Type B pancreatic cell (in vitro differentiated cells): ENCODE measurements at places on chromosomes 5 and 9.

GRCh38 chr5:177399997-177400868, at the start of gene PFN3:
Gene PFN3 (minus strand): TSS chr5:177400661. CDS start chr5:177400576, 85 bp downstream.
- no peak for DNase-seq

DNA sequence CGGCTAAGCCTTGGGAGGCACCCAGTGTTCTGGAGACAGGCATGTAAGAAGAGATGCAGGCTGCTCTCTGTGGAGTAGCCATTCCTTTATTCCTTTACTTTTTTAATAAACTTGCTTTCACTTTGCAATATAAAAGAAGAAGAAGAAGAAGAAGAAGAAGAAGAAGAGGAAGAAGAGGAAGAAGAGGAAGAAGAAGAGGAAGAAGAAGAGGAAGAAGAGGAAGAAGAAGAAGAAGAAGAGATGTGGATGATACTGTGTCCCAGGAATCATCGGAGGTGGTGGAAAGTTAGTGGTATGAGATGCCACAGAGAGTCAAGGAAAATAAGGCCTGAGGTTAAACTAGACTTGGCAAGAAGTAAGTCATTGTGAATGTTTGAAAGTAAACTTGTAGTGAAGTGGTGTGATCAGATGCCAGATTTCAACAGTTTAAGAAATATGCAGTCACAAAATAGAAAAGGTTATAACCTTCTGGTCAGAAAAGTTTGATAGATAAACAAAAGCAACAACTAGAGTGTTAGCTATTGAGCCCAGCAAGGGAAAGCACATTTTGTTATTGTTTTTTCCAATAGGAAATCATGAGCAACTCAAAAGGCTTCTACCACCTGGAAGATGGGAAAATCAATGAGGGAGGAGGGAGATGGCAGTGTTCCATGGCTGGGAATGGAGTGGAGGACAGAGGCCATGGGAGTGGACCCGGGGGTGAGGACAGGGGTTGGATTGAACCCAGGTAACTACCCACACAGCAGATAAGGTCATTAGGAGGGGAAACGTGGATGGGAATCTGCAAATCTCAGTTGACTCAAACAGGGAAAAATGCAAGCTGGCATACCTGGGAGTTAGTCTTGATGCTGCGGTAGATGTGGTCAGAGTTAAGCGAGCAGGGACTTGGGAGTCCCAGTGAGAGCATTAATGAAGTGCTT, 16.8 kb downstream of the AOPEP start:
- no peak for DNase-seq

DNA sequence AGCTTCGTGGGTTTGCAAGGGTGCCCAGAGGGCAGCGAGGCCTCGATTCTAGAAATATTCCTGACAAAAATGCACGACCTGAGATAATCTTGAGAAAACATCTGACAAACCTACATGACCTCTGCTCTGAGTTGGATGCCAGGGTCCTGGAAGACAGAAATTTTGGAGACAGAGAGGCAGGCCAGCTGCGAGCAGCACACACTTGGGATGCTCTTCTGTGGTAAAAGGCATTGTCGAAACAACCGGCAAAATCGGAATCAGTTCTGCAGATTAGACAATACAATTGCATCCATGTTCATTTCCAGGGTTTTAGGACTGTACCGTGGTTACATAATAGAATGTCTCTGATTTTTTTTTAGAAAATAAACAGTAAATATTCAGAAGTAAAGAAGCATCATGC, 74.2 kb downstream of the GADD45G start:
- DNase-seq = no peak

GRCh38 chr5:115530426-115530825, 14.1 kb downstream of the FEM1C start:
- no peak for DNase-seq

DNA sequence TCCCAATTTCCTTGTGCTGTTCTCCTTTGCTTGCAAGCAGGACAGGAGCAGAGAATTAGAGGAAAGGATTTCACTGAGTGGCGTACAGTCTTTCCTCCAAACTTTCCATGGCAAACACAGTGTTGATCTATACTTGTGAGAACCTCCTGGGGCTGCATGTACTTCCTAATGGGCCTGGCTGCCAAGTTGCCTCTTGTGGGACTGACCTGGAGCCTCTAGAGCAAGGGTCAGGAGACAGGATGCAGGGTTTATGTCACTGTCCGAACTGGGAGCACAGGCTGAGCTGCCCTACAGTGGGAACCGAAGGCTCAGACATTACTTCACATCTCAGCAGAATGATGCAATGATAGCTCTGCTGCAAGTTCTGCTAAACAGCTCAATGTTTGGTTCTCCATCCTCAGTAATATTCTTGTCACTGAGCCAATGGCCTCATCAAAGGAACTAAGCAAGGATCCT, 102.3 kb downstream of the ENC1 start:
- DNase-seq = no peak

GRCh38 chr5:130227699-130228098, 323.4 kb downstream of the CHSY3 start:
- DNase-seq = no peak

DNA sequence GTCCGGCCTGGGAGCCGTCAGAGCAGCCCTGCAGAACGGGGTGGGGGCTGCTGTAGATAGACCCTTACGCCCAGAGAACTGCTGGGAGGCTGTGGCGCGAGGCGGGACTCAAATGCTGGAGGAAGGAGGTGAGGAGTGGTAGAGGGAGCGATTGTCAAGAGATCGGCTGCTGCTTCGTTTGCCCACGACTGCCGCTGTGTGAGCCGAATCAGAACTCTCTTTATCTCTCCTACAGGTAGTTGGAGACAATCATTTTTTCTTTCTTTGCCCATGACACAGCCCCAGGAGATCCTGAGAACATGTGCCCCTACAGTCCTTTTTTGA, 456 bp downstream of the ZNF79 start:
- DNase-seq = no peak

DNA sequence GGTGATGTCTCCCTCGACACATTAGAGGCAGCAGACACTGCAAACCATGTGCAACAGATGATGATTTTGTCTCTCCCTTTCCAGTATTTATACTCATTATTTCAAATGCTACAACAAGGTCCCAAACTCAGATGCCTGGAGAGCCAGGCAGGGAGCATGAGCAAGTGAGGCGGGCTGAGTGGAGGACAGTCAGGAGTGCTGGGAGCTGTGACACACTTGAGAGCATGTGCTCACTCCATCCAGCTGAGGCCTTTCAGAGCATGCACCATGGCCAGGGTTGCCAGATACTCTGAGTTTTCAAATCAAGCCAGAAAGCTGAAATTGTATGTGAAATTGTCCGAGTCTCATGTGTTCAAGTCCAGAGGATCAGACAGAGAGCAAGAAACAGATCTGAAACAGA, 55.8 kb upstream of the SLC2A8 start:
- DNase-seq = peak; percentile 47

DNA sequence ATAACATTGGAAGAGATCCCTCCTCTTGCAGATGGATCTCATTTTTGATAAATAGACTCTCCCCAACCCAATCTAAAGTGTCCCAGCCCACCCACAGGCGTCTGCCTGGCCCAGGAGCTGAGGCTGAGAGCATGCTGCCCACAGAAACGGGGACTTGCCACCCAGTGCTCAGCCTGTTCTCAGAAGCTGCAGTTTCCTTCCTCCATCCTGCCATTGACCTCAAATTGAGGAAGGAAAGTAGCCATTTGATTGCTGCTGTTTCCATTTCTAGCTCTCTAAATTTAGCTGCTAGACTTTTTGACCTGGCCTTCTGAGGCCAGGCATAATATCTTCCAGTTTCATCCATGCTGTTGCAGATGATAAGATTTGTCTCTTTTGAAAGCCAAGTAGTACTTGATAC, 31.1 kb upstream of the FRMD3 start:
- no peak for DNase-seq

DNA sequence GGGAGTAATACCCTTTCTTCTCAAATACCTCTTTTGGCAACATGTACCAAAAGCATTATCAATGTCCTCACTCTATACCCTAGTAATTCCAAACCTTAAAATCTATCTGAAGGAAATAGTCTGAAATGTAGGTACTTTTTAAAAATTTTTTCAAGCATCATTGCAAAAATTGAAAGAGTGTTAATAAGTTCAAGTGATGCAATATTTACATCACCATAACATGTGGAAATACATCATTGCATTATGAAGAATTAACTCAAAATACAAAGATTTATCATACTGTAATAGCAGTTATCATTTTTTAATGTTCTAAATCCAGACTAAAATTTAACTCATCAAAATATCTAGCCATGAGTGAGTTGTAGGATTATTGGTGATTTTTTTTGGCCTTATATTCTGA, 123.1 kb downstream of the DENND1A start:
- DNase-seq = no peak

GRCh38 chr9:136805207-136805740, 2.5 kb upstream of the RABL6 start:
- DNase-seq = no peak

GRCh38 chr5:160537940-160538339, 116.3 kb downstream of the PTTG1 start:
- no peak for DNase-seq

GRCh38 chr5:143233031-143233430, 170.5 kb downstream of the NR3C1 start:
- DNase-seq = no peak

DNA sequence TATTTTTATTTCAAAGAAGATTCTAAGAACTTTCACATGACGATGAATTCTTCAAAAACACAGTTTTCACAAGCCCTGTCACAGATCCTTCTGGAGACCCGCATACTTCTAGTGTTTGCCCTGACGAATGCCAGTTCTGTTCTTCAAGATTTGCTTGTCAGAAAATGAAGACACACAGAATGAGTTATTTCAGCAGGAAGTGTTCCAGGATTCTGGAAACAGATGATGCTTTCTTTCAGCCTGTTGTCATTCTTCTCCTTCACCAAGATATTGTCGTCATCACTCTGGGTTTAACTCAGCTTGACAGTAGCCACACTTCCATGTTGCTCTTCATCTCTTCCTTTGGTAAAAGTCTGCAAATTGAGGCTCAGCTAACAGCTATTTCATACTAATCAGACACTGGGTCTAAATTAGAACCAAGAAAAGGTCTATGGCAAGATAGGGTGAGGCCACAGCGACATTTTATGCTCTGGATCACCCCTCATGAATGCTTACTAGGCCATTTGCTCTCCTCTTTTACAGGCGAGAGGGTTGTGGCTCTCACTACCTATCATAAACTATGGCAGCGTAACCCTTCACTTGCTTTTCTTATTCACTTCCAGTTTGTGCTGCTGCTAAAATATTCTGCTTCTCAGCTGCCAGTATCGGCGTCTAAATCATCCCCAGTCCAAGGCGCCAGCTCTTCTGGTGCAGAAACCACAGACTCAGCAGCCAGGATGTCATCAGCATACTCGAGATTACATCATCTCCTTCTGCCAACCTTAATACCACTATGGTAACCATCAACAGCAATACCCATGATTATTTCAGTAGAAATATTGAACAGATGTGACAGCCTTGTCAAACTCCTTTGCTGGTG, 159.6 kb upstream of the TBCA start:
- no peak for DNase-seq

GRCh38 chr5:35159370-35159742, 70.9 kb downstream of the PRLR start:
- no peak for DNase-seq

- DNase-seq = no peak
These were observed 6.1 kb downstream of the POC5 start for GRCh38 chr5:75711151-75711550.

DNA sequence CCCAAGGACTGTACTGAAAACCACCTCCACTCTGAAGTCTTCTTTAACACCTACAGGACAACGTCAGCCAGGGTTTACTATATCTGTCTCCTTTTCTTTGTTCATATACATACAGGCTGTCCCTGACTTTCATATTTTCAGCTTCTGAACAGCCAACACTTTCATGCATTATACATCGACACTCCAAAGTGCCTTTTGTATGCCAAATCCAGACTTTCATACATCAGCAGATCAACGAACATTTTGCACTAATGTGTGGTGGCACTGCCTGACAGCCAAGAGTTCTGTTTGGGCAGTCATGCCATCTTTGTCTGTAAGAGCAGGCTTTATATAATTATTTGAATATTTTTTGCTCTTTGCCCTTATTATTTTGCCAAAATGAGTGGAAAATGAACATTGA, 487.4 kb downstream of the CETN3 start:
- no peak for DNase-seq

GRCh38 chr9:131282688-131283422, 6.5 kb upstream of the FAM78A start:
- DNase-seq = no peak

- DNase-seq = no peak
These were observed 62.8 kb downstream of the TRPM3 start for GRCh38 chr9:71058660-71059059.

DNA sequence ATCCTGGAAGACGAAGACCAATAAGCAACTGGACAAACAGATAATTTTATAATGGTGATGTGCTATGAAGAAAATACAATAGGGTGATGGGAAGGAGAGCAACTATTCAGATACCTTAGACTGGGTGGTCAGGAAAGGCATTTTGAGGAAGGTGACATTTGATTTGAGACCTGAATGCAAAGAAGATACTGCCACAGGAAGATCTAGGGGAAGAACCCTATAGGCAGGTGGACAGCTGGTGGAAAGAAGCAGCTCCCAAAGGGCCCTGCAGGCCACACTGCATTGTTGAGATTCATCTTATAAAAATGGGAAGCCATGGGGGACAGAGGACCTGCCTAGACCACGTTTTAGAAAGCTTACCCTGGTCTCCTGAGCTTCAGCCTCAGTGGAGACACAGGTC, 19.7 kb upstream of the CTNNA1 start:
- no peak for DNase-seq

- DNase-seq = no peak
These were observed 324.1 kb downstream of the PLK2 start for GRCh38 chr5:58135571-58136335.

GRCh38 chr5:74094096-74094781, 468.2 kb downstream of the ARHGEF28 start:
- DNase-seq = no peak

GRCh38 chr9:32589083-32589723, 16.2 kb upstream of the NDUFB6 start:
- no peak for DNase-seq

- DNase-seq = no peak
These were observed 25.1 kb upstream of the FCN1 start for GRCh38 chr9:134942788-134943184.

- DNase-seq = no peak
These were observed 10.7 kb upstream of the PALM2AKAP2 start for GRCh38 chr9:109769250-109769649.

- DNase-seq = no peak
These were observed 8.5 kb upstream of the ANKH start for GRCh38 chr5:14879937-14880589.

GRCh38 chr5:107977550-107978071, 306.9 kb upstream of the EFNA5 start:
- no peak for DNase-seq

DNA sequence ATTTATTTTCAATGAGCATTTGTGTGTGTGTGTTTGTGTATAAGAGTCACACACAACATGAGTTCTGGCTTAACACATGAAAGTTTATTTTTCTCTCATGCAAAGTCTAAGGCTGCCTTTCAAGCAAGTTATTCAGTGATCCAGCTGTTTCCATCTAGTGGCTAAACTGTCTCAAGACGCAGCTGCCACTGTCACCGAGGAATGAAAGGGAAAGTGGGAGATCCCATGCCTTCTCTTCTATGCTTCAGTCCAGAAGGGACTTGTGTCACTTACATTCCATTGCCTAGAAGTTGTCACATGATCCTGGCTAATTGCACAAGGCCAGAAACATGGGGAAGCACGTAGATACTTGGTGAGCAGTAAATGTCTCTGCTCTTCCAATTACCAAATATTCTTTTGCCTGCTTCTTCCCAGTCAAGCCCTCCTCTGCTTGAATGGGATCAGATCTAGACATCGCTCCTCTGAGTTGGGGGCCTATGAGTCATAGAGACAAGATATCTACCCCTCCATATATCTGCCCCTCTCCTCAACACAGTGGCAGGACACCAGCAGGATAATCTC, 30.4 kb upstream of the SLIT3 start:
- DNase-seq = no peak
